SW 1271 (cell line): ENCODE measurements at places on chromosomes 6 and 20.
A peak's percentile ranks its signal among the peaks of the same experiment; 100 is the strongest.

DNA sequence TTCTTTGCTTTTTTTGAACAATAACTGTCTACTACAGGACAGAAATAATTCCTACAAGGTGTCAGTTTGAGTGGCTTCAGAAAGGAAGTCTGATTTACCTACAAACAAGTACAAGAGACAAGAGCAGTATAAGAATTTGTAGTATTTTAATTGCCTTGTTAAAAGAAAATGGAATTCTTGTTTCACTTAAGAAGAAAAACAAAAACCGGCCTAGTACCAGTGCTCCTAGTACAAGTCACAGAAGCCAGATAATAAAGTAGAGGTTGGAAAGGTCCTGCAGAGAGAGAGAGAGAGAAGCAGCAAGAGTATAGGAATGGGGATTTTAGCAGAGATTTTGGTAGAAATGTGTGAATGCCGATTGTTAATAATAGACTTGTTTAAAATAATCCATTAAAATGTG lies 6.4 kb downstream of the TAB2 start:
- DNase-seq = no peak

DNA sequence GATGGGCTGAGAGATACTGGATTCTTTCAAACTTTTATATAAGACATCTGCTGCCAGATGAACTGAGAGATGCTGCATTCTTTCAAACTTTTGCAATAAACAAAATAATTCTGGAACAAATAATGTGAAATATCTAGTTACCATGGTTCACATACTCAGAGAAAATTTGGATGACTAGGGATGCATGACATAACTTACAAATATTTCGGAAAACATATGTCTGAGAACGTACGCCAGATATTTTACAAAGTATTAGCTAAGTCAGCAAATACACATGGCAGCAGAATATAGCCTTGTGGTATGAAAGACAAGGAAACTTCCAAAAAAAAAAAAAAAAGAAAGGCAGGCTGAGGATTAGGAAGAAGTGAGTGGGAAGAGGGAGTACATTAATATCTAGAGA lies 113.3 kb upstream of the TRAF3IP2 start:
- no peak for DNase-seq

DNA sequence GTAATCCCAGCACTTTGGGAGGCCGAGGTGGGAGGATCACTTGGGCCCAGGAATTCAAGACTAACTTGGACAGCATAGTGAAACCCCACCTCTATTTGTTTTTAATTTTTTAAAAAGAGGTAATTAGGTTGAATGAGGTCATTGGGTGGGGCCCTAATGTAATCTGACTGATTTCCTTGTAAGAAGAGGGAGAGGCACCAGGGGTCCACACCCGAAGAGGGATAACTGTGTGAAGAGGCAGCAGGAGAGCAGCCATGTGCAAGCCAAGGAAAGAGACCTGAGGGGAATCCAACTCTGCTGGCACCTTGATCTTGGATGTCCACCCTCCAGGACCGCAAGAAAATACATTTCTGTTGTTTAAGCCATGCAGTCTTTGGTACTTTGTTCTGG lies 63.4 kb downstream of the QRSL1 start:
- no peak for DNase-seq

DNA sequence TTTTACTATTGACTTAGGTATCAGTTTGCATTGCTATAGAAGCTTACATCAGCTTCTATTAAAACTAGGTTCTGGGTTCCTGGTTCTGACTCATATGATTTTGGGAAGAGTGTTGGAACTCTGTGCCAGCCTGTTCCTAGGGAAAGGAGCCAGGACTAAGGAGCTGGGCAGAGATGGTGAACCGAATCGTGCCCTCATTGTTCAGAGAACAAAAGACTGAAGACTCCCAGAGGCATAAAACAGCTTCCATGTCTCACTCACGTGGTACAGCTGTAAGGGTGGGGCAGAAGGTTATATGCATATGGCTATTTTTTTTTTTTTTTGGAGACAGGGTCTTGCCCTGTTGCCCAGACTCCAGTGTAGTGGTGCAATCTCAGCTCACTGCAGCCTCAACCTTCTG lies 89.1 kb upstream of the THBS2 start:
- DNase-seq = no peak

- DNase-seq = no peak
Measured at GRCh38 chr20:55054453-55054852, 579.1 kb downstream of the DOK5 start.

GRCh38 chr6:119192200-119192599 lies 113.7 kb upstream of the FAM184A start:
- no peak for DNase-seq

GRCh38 chr20:35988910-35989463 lies 20.6 kb downstream of the CNBD2 start:
- DNase-seq = no peak

GRCh38 chr20:23334111-23334510 lies 16.5 kb upstream of the NXT1 start:
- DNase-seq = no peak

DNA sequence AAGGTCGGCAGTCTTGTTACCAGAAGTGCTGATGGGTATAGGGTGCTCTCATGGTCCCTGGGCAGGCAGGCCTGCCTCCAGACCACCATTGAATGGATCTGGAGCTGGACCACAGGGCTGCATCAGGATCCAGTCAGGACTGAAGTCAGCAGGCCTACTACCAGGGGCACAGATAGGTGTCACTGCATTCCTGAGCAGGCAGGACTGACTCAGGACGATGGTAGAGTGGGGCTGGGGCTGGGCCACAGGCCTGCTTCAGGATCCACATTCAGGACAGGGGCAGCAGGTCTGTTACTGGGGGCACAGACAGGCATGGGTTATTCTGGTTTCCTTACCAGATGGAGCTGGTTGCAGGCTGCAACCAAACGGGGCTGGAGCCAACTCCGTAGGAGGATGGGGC lies 51.4 kb upstream of the MAP3K4 start:
- no peak for DNase-seq

- DNase-seq = peak; percentile 78
Measured at GRCh38 chr6:35687658-35688604, 784 bp downstream of the FKBP5 start.

DNA sequence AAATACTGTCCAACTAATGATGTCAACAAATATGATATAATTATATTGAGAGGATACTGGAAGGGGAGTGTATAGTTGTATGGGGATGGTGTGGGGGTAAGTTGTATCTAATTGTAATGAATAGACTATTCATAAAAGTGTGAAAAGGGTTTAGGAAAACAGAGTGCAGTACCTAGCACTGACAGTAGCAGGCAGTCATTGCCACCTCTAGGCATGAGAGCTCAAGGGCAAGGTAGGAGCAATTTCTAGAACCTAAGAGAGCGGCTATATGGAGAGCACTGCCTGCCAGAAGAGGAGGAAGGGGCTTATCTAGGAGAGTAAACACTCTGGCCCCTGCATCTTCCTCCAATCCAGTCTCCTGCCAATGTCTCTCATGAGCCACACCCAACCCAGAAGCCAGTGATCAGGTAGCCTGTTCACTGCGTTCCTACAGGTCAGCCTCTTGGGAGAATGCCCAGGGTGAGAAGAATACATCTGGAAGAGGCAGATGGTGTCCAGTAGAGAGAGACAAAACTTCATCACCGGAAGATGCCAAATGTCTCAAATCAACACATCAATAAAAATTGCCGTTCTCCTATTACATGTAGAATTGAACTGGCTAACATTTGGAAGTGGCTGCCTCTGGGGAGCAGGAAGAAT lies 200.0 kb downstream of the LY86 start:
- DNase-seq = no peak

DNA sequence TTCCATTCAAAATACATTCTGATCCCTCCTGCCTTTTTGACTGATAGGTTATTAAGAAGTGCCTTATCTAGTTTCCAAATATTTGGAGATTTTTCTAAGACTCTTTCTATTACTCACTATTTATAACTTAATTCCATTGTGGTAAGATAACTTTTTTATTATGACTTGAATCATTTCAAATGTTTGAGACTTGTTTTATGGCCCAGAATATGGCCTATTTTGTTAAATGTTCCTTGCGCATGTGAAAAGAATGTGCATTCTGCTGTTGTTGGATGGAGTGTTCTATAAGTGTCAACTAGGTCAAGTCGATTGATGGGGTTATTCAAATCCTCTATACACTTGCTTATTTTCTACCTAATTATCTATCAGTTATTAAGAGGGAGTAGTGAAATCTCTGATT lies 13.1 kb upstream of the TCP11 start:
- DNase-seq = no peak

GRCh38 chr20:22770241-22770800 lies 185.9 kb upstream of the FOXA2 start:
- DNase-seq = no peak

GRCh38 chr6:10154251-10154650 lies 260.6 kb downstream of the TFAP2A start:
- DNase-seq = no peak

GRCh38 chr20:5145365-5146098 lies 18.7 kb downstream of the CDS2 start:
- DNase-seq = no peak

DNA sequence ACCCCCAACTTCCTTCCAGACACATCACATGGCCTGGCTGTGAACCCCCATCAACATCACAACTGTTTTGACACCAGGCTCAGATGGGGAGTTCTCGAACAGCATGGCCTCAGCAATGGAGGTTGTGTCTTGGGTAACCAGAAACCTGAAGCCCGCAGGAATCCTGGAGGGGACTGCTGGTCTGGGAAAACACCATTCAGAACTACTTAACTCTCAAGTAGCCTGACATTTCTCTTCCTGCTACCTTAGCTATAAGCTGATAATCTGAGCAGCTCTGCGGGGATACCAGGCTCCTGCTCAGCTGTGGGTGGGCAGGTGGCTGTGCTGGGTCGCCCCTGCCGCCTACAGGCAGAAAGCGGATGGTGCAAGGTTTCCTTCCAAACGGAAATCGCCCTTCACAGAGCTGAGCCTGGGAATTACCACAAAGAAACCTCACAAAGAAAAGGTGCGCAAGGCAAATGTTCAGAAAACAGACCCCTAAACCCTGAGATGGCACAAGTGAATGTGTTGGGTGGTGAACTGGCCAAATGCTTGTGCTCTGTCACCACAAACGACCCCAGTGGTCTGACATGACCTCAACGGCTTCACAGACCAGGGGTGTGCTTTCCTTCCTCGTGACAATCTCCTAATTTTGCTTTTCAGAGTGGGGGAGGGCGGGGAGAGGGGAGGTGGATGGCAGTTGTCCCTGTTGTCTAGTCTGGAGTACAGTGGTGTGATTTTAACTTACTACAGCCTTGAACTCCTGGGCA lies 29.5 kb downstream of the SNX5 start:
- peak; percentile 68 for DNase-seq

GRCh38 chr6:41638935-41639808 lies 904 bp downstream of the MDFI start:
- DNase-seq = no peak

- no peak for DNase-seq
Measured at GRCh38 chr6:34341481-34341971, 50.9 kb downstream of the NUDT3 start.

DNA sequence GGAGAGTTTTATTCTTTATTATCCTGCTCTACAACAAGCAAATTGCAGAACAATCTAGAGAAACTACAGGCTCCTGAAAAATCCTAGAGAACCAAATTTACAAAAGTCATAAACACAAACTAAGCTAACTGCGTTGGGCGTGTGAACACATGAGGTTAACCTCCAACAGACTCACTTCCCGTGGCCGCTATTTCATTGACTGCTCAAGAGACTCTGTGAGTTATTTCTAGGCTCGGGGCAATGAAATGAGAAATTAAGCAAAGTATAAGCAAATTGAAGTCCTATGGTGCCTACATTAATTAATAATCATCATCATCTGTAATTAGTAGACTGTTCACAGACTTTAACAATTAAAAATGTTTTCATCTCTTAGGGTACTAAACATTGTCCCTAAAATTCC lies 100.0 kb downstream of the MBOAT1 start:
- DNase-seq = no peak

DNA sequence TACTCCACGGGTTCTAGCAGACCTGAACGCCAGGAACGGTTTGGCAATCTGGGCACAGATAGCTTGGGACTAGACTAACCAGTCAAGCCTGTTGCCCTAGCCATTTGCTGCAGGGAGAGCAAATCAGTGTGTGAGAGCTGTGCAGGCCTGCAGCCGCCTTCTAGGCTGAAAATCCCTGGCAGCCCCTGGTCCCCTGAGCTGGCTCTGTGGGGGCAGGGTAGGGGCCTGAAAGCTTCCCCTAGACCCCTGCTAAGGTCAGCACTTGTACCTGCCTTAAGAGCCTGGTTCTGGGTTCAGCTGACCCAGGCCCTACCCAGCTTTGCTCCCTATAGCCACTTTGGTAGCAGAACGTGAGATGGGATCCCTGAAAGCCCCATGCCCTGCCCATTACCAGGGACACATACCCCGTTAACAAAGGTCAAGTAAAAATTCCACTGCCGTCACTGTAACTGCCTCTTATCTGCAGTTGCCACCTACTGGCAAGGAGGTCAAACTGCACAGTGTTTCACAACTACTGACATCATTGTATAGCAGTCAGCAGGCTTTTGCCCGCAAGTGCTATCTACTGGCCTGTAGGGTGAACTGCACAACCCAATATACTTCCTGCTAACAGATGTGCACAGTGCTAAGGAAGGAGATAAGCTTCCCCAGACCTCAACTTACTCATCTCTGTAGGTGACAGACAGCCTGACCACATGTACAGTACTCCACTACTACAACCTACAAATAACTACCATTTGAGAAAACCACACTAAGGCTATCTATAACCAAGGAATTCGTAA lies 95.1 kb upstream of the OLIG3 start:
- no peak for DNase-seq

- peak; percentile 62 for DNase-seq
Measured at GRCh38 chr6:111057074-111057752, 30.1 kb upstream of the SLC16A10 start.

DNA sequence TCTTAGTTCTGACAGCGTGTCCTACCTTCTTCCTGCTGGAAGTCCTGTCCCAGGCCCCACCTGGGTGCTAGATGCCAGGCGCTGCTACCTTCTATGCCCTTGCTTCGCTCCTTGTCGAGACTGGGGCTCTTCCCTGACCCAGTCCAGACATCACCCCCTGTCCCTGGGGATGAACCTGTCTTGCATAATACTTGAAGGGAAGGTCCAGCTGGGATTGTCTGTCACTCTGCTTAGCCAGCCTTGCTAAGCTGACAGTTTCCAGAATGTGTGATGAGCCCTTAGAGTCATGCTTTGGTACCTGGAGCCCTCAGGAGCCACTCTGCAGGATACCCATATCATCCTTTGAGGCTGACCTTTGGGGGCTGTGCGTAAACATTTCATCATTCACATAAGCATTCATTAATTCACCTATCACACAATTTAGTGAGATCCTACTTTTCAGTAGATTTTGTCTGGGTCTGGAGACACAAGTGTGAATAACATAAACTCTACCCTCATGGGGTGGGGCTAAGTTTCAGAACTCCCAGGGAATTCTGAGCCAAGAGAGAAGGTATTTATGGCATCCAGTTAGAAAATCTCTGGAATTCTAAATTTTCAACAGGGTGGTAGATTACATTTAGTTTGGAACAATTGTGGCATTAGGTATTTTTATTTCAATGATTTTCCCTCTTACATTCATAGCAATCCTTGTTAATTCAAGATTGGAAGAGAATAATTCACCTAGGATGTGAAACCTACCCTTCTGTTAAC lies 151.1 kb upstream of the HDAC2 start:
- DNase-seq = no peak

- DNase-seq = no peak
Measured at GRCh38 chr6:81694855-81695254, 57.6 kb downstream of the TENT5A start.
